ENCODE measurements at places on chromosomes 1 and 21. TPM values are rescaled to one million over a fixed set of nuclear protein-coding genes. Genes with fewer than 3 reads are reported as not detected.
A peak's percentile ranks its signal among the peaks of the same experiment; 100 is the strongest.

IL10RB gene
- 13.7 TPM for total RNA-seq

DNA sequence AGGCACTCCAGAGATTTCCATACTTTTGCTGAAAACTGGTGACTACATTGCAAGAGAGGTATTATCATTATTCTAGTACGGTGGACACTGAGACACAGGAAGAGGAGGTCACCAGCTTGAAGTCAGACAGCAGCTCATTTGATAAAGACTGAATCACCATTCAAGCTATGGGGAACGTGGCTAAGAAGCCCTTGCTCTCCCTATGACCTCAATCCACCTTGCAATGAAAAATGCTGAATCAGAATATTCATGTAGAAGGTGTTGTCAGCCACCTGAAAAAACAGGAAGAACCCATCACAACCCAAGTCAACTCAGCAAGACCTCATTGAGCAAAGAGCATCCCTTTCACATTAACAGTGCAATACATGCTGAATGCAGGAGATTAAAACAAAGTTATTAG lies 59.0 kb upstream of the FGGY start:
- H3K4me3 ChIP-seq: no peak overlapping the region
- H3K27me3 ChIP-seq: no peaks in the 10 kb centered on the region
- DNase-seq: no peak

SH2D2A gene
- 4.8 TPM for total RNA-seq

GRCh38 chr1:201119206-201120197 lies 7.3 kb upstream of the CACNA1S start:
- DNase-seq: peak; percentile 39
- H3K4me3 ChIP-seq: no peak overlapping the region
- H3K27ac ChIP-seq: no peak overlapping the region
- peaks cover 17% of the 10 kb centered on the region for H3K4me1 ChIP-seq

GRCh38 chr1:244005455-244005854 lies 45.6 kb upstream of the ZBTB18 start:
- DNase-seq: no peak
- no peaks in the 10 kb centered on the region for H3K36me3 ChIP-seq
- H3K4me1 ChIP-seq: no peaks in the 10 kb centered on the region
- H3K27ac ChIP-seq: no peak overlapping the region
- H3K4me3 ChIP-seq: no peak overlapping the region

CATSPERE gene
- total RNA-seq: 0.34 TPM

DNA sequence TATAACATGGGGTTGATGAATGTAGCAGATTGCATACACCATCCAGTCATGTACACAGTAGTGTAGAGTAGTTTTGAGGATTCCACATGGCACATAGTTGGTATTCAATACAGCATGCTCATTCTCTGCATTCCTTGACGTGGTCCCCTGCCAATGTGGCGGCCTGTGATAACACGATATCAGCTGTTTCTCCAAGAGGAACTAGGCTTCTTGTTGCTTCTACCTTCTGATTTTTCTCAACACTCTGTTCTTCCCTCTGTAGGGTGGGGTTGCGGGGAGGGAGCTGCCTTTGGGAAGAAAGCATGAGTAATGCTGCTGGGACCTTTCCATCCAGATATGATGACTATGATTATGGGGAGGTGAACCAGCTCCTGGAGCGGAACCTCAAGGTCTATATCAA lies 19.4 kb downstream of the SESN2 start:
- DNase-seq: no peak
- peaks cover 25% of the 10 kb centered on the region for H3K36me3 ChIP-seq
- no peak overlapping the region for H3K4me3 ChIP-seq

- peaks cover 3% of the 10 kb centered on the region for H3K27me3 ChIP-seq
- H3K4me3 ChIP-seq: no peak overlapping the region
- H3K36me3 ChIP-seq: no peaks in the 10 kb centered on the region
- DNase-seq: no peak
- H3K27ac ChIP-seq: no peak overlapping the region
Observed at GRCh38 chr21:42621819-42622177, 31.6 kb upstream of the PDE9A start.

GRCh38 chr1:6065093-6065858 lies 19.6 kb downstream of the KCNAB2 start:
- no peaks in the 10 kb centered on the region for H3K27me3 ChIP-seq
- H3K36me3 ChIP-seq: no peaks in the 10 kb centered on the region
- H3K4me3 ChIP-seq: no peak overlapping the region
- no peak for DNase-seq
- no peaks in the 10 kb centered on the region for H3K4me1 ChIP-seq

RGS4 gene
- not detected for total RNA-seq

GRCh38 chr1:3786468-3787348 lies 9.6 kb downstream of the LRRC47 start:
- H3K4me3 ChIP-seq: no peak overlapping the region
- H3K36me3 ChIP-seq: peaks cover 16% of the 10 kb centered on the region
- no peaks in the 10 kb centered on the region for H3K4me1 ChIP-seq
- H3K27me3 ChIP-seq: no peaks in the 10 kb centered on the region
- DNase-seq: no peak
- no peak overlapping the region for H3K27ac ChIP-seq

- no peaks in the 10 kb centered on the region for H3K36me3 ChIP-seq
- no peak overlapping the region for H3K4me3 ChIP-seq
- no peak for DNase-seq
- H3K4me1 ChIP-seq: no peaks in the 10 kb centered on the region
- no peaks in the 10 kb centered on the region for H3K27me3 ChIP-seq
- no peak overlapping the region for H3K27ac ChIP-seq
Observed at GRCh38 chr1:185535621-185536020, 198.6 kb upstream of the HMCN1 start.

- DNase-seq: no peak
- no peaks in the 10 kb centered on the region for H3K36me3 ChIP-seq
- no peak overlapping the region for H3K4me3 ChIP-seq
Observed at GRCh38 chr1:222399197-222399596, 148.7 kb downstream of the HHIPL2 start.

MTX1 gene
- 69.1 TPM for total RNA-seq

KRTAP13-2 gene
- total RNA-seq: not detected

GRCh38 chr1:117537291-117537920 lies 68.4 kb upstream of the TENT5C start:
- no peaks in the 10 kb centered on the region for H3K36me3 ChIP-seq
- H3K27me3 ChIP-seq: no peaks in the 10 kb centered on the region
- no peak overlapping the region for H3K27ac ChIP-seq

GRCh38 chr1:235906436-235906835 lies 39.7 kb upstream of the LYST start:
- H3K27ac ChIP-seq: no peak overlapping the region
- no peaks in the 10 kb centered on the region for H3K27me3 ChIP-seq
- peaks cover 63% of the 10 kb centered on the region for H3K4me1 ChIP-seq
- H3K4me3 ChIP-seq: no peak overlapping the region
- no peaks in the 10 kb centered on the region for H3K36me3 ChIP-seq

DNA sequence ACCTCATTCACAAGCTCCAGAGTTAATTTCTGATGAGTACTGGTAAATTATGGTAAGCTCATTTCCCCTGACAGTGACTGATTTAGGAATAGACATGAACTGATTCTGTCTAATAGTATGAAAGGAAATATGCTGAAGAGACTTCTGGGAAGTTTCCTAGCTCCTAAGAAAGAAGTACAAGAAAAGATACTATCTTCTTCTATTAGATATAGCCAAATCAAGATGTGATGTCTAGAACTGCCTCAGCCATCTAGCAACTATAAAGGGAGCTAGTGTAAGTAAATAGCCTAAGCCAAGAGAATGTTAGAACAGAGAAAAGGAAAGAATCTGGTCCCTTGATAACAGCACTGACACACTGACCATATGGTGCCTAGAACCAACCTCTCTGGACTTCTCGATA lies 10.7 kb upstream of the PHTF1 start:
- no peaks in the 10 kb centered on the region for H3K4me1 ChIP-seq
- H3K27me3 ChIP-seq: no peaks in the 10 kb centered on the region
- no peak overlapping the region for H3K27ac ChIP-seq
- peaks cover 28% of the 10 kb centered on the region for H3K36me3 ChIP-seq
- no peak for DNase-seq

DNA sequence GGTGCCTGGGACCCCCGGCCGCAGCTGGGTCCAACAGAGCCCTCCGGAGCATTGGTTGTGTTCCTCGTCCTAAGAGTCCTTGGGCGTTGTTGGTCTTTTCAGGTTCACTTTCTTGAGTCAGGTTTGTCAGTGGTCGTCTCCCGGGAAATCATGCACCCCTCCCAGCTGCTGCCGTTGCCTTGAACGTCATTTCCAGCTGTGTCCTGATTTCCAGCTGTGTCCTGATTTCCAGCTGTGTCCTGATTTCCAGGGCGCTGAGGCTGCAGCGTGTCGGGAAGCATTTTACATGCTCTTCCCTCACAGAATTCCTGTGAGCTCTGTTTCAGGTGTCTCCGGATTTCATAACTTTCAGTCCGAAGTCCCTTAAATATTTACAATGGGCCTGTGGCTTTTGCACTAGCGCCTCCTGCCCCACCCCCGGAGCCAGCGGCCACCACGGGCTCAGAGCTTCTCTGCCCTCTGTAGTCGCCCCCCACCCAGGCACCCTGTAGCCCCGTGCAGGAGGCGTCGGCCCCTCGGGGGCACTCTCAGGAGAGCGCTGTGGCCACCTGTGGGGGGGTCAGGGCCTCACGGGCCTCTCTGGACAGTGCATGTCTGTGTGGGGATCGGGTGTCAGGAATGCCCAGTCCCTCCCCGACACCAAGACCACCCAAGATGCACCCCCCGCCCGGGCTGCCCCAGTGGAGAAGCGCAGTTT lies 66.7 kb downstream of the COL18A1 start:
- H3K4me1 ChIP-seq: peaks cover 13% of the 10 kb centered on the region
- H3K36me3 ChIP-seq: no peaks in the 10 kb centered on the region
- no peak overlapping the region for H3K4me3 ChIP-seq
- peak overlapping the region; percentile 75 for H3K27ac ChIP-seq
- no peak for DNase-seq

DNA sequence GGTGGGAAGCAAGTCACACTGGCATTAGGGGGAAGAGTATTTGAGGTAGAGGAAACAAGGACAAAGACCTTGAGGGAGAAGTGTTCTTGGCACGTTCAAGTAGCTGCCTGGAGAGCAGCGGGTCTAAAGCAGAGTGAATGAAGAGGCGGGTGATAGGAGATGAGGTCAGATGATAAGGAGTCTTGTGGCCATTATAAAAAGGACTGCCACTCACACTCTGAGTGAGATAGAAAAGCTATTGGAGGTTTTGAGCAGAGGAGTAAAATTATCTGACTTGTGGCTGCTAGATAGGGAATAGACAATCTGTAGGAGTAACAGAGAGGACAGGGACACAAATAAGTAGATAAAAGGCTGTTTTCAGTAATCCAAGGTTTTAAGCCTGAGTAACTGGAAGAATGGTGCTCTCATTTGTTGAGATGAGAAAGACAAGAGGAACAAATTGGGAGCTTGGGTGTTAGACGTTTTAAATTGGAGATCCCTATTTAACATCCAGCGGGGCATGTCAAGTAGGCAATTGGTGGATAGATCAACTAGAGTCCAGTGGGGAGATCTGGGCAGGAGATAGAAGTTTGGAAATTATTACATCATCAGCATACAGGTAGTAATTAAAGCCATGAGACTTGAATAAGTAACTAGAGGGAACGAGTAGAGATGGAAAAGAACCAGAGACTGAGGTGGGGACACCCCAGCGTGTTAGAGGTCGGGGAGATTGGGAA lies 43.7 kb downstream of the HENMT1 start:
- H3K27ac ChIP-seq: no peak overlapping the region
- no peaks in the 10 kb centered on the region for H3K4me1 ChIP-seq
- no peaks in the 10 kb centered on the region for H3K36me3 ChIP-seq
- H3K4me3 ChIP-seq: no peak overlapping the region
- H3K27me3 ChIP-seq: no peaks in the 10 kb centered on the region

FAM3B gene
- total RNA-seq: not detected

PLCH2 gene
- 2.0 TPM for total RNA-seq

DNA sequence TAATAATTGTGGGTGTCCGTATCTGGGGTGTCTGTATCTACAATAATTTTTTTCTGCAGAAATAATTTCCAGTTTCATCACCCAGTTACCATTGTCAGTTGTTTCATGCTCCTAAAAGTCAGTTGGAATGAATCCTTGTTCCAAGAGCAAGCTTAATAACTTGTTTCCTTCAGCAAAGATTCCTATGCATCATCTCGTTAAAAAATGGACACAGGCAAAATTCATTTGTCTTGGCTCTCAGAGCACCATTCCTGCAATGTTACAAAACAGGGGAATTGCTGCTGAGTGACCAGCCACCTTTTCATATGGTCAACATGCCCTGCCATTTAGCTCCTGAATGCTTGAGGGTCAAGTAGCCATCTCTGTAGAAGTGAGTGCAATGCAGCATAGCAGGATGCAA lies 393.4 kb downstream of the KCNT2 start:
- DNase-seq: no peak
- H3K27me3 ChIP-seq: no peaks in the 10 kb centered on the region
- no peaks in the 10 kb centered on the region for H3K4me1 ChIP-seq
- no peaks in the 10 kb centered on the region for H3K36me3 ChIP-seq

DNA sequence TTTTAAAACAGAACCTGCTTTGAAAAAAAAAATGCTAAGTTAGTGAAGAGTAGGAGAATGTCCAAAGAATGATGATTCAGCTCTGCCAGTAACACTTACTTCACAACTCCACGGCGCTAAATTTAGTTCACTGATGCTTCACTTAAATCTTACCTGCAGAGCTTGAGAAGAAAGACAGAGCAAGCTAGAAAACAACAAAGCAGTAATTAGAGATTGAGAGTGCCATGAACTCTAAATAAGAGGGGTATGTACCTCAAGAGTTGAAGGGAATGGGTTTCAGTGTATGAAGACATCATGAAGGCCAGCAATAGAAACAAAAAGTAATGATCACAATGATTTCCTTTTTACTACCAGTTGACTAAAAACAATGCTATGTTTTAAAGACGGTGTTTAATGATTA lies 32.8 kb downstream of the EPRS1 start:
- no peak for DNase-seq
- peaks cover 9% of the 10 kb centered on the region for H3K36me3 ChIP-seq
- H3K4me1 ChIP-seq: no peaks in the 10 kb centered on the region
- no peaks in the 10 kb centered on the region for H3K27me3 ChIP-seq
- H3K27ac ChIP-seq: no peak overlapping the region

C4BPA gene
- total RNA-seq: 0.32 TPM

GRCh38 chr1:210089855-210090254 lies 142.7 kb upstream of the SERTAD4 start:
- peak; percentile 32 for DNase-seq
- no peaks in the 10 kb centered on the region for H3K4me1 ChIP-seq
- no peak overlapping the region for H3K27ac ChIP-seq
- H3K36me3 ChIP-seq: no peaks in the 10 kb centered on the region
- H3K4me3 ChIP-seq: no peak overlapping the region

ELAVL4 gene
- total RNA-seq: not detected

NUDT17 gene
- total RNA-seq: 1.8 TPM

AXDND1 gene
- 2.3 TPM for total RNA-seq
